Posterior vena cava (tissue), 2 donors: ENCODE measurements at places on chromosomes 6 and 20. TPM values are rescaled to one million over a fixed set of nuclear protein-coding genes. Genes with fewer than 3 reads are reported as not detected.
A peak's percentile ranks its signal among the peaks of the same experiment; 100 is the strongest.

DNA sequence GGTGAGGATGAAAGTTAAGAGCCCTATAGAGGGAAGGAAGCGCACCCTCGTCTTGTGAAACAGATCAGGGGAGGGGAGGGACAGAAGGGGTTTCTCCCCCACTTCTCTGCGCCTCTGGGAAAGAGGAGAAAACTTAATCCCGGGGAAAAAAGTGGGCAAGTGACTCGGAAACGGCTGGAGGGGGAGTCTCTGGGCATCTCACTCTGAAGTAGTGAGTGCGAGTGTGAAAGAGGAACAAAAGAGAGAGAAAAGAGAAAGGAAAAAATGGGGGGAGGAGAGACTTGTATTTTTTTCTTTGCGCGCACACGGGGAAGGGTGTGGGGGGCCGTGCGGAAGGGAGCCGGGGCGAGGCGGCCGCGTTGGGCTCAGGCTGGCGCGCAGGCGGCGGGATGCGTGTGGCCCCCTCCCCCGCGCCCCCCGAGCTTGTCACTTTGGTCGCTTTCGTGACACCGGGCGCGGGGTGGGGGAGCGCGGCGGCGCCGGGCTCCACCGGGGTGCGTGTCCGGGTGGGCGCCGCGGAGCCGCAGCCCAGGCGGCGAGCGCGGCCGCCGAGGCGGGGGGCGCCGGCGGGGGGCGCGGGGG is 454 bp downstream of the L3MBTL3 start:
- DNase-seq, result no peak

- no peak for DNase-seq
Observed at GRCh38 chr20:38040276-38040675, 6.7 kb downstream of the RPRD1B start.

DNA sequence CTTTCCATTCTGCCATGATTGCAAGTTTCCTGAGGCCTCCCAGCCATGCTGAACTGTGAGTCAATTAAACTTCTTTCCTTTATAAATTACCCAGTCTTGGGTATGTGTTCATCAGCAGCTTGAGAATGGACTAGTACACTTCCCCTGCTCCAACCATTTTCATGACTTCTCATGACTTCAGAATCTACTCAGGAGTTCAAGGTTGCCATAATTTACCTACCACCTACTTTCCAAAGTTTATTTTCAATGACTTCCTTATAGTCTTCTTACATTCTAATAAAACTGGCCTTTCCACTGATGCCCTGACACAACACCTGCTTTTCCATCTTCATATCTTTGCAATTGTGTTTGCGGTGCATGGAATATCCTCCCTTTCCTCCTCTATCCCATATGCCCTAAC is 31.2 kb upstream of the PKIB start:
- DNase-seq, result no peak

DNA sequence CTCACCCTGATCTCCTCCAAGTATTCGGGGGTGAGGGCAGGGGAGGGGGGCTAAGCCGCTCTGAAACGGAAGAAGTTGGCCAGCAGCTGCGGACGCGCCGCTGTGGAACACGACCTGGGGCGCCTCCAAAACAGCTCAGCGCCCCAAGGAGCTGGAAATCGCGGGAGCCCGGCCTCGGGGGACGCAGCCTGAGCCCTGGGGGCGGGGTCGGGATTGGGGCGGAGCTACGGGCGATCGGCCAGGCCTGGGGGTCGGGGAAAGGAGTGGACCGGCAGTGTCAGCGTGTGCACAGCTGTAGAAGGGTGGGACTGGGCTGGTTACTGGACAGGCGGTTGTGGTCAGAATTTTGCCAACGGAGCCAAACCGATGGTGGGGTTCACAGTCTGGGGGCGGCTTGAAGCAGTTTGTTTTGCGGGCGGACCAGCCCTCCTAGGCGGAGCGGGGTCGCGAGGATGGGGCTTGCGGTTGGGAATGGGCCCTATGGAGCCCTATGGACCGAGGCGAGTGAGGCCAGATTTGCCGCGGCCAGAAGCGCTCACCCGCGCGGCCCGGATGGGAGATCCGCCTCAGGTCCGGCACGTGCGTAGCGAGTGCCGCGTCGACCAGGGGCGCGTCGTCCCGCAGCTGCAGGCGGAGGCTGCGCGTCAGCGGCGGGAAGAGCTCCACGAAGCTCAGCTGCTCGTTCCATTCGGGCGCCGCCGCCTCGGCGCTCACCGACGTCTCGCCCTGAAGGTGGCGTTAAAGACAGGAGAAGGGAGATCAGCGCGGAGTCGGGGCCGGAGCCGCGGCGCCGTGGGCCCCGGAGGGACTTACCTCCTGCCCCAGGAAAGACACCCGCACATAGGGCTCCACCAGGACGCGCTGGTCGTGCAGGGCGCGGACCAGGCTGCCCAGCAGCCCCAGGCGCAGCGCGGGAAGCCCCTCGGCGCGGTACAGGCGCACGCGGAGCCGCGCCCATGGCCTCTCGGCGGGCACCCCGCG is 14.3 kb upstream of the SPAG4 start:
- DNase-seq, result peak; percentile 93

DNA sequence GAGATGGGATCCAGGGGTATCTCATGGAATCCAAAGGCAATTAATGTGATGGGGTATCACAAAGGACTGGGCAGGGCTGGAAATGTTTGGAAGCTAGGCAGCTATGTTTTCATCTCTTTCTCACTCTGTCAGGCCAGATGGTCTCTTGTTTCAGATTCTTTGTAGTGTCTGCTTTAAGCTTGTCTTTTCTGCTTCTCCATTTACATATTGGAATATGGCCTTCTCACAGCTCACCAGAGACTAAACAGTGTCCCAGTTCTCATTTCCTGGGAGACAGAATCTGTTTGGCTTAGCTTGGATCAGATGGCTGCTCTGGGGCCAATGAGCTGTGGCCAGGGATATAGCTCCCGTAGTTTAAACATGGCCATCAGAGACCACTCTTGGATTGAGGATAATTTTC is 78.9 kb downstream of the SLC35F1 start:
- no peak for DNase-seq

DNA sequence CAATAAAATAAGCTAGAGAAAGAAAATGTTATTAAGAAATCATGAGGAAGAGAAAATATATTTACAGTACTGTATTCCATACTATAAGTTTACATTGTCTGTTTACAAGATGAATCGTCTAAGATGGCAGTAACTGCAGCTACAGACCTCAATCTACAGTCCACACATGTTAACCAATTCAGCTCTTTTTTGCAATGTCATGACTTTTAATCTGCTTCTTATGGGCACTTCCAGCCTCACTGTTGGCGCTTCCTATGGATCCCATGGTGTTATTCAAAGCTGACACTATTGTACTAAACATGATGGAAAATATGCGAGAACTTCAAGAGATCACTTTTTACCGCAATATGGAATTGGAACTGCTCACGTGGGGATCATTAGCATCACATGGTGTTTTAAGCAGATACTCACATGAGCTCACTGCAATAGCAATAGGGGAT is 451.5 kb upstream of the CITED2 start:
- DNase-seq, result no peak

DNA sequence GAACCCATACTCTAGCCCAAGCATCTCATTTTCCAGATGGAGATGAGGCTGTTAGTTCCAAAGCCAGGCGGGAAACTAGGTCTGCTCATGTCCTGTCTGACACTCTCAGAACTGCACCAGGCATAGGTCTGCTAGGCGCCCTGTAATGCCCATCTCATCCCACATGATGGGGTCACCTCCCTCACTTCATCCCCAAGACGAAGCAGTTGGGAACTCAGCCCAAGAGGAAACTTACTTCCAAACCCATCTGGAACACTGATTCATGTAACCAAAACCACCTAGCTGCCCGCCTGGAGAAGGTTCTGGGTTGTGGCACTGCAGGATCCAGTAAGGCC is 119.4 kb upstream of the PRND start:
- DNase-seq, result no peak

GRCh38 chr6:142907544-142907943 is 37.4 kb downstream of the HIVEP2 start:
- no peak for DNase-seq

DNA sequence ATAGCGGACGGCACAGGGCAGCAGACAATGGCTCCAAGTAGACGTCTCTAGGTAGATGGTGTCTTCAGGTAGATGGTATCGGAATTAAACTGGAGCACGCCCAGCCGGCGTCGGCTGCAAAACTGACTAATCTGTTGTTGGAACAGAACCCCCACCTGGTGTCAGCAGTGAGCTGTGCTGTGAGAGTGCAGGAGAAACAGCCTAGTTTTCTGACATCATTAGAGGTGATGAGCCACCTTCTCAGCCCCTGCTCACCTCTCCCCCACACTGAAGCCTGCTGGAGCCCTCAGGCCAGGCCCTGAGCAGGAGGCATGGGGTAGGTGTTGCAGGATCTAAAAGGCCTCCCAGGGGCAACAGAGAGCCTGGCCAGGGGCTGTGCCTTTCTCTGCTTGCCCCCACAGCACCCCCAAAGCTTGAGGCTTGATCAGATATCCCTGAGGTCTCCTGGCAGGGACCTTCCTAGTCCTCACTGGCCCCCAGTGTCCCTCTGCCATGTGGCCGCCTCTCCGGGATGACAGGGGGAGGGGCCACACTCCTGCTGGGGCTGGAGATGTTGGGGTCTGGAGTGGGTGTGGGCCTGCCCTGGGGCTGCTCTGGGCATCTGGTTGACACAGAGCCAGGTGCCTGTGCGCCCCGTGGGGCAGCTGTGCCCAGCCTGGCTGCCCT is 6.9 kb upstream of the HELZ2 start:
- no peak for DNase-seq

DNA sequence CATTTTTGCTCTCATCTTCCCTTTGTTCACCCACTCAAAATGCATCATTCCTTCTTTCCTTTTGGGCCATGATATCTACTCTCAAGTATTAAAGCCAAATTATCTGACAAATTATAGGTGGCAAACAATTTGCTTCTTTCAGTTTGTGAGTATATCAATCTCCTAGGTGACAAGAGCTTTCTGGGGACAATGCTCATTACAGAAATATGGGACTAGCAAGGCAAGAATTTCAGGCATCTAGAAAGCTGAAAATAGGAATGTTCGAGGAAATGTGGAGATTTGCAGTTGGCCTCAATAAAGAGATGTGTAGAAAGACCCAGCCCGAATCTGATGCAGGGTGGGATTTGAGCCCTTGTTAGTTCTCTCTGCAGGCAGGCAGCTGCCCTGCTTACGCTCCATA is 71.8 kb downstream of the ALDH8A1 start:
- no peak for DNase-seq

GRCh38 chr20:62406635-62407176 is 379 bp downstream of the CABLES2 start:
- no peak for DNase-seq

GRCh38 chr6:74177506-74177905 is 481.5 kb downstream of the CD109 start:
- no peak for DNase-seq

GRCh38 chr6:28353981-28354676 is 4.4 kb downstream of the ZKSCAN3 start:
- DNase-seq, result no peak

DNA sequence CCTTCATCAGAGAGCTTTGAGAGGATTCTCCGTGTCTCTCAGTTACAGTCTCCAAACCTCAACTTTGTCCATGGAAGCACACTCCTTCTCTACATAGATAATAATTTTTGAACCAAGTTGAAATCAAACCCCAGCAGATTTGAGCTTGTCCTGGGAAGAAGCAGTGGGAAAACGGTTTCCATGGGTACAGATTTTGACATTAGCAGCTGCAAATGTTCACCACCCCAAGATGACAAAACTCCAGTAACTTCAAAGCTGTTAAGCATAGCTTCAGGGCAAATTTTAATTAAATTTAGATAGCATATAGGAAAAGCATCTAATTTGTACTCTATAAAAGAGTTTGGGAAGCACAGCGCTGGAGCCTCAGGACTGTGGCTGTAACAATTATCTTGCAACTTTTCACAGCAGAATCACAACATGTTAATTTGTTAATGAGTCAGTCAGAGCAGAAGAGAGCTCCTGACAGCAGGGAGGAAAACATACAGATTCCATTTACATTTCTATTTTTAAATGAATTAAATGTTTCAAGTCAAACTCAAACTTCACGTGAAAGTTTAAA is 240.7 kb downstream of the BMP7 start:
- no peak for DNase-seq

DNA sequence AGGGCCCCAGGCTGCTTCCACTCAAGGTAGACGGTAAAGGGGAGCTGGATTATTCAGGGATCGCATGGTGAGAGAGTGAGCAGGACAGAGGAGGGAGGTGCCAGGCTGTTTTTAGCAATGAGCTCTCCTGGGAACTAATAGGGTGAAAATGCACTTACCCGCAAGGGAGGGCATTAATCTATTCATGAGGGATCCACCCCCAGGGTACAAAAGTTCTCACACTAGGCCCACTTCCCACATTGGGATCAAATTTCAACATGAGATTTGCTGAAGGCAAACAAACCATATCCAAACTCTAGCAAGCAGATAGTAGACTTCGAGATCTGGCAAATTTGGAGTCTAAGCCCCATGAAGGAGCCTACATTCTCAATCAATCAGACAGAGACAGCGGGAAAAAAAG is 408.6 kb downstream of the RNF144B start:
- DNase-seq, result no peak

DNA sequence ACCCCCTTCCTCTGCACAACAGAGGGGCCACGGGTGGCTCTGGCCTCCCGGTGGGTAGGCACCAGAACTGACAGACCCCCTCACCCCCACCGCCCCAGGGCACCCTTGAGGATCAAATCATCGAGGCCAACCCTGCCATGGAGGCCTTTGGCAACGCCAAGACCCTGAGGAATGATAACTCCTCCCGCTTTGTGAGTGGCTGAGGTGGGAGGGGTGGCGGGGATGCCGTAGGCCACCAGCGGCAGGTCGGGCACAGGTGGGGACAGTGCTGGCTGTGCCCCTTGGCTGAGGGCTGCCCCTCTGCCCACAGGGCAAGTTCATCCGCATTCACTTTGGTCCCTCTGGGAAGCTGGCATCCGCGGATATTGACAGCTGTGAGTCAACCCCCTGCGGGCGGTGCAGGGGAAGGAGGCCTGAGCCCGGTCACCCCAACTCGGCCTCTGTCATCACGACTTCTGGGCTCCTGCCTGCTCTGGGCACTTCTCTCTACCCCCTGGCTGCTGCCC is 29.1 kb downstream of the MYH7B start:
- no peak for DNase-seq

DNA sequence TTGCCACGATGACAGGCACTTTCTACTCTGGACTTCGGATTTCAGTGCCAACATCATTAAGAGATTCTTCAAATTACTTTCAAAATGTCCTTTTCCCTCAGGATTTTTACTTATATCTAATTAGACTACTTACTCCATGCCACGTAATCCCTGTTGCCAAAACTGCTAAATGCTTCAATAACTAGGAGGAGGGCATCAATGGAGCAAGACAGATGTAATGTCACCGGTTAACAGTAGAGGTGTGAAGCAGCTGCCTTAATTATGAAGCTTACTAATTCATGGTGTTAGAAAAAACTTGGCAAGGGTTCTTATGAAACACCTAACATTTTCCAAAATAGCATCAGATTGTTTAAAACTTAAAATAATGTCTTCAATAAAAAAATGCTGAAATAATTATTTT is 111.2 kb upstream of the SIM1 start:
- no peak for DNase-seq

- peak; percentile 49 for DNase-seq
Observed at GRCh38 chr20:62742979-62743776, 34.5 kb downstream of the NTSR1 start.

- DNase-seq, result peak; percentile 54
Observed at GRCh38 chr20:38130687-38131587, 34.1 kb downstream of the TGM2 start.

GRCh38 chr20:11411765-11412164 is 505.9 kb upstream of the BTBD3 start:
- no peak for DNase-seq

PEX3 gene
- 24.2 TPM for total RNA-seq

RCAN2 gene
- 35.4 TPM for total RNA-seq

PLN gene
- total RNA-seq, result 277 TPM

TREM1 gene
- total RNA-seq, result 4.0 TPM

ZNF311 gene
- total RNA-seq, result 0.90 TPM

BFSP1 gene
- 0.67 TPM for total RNA-seq
